Amniotic stem cell (primary cell): ENCODE measurements at places on chromosomes 13 and 19.

GRCh38 chr13:28583651-28584091 is 75.3 kb upstream of the POMP start:
- DNase-seq, result no peak

DNA sequence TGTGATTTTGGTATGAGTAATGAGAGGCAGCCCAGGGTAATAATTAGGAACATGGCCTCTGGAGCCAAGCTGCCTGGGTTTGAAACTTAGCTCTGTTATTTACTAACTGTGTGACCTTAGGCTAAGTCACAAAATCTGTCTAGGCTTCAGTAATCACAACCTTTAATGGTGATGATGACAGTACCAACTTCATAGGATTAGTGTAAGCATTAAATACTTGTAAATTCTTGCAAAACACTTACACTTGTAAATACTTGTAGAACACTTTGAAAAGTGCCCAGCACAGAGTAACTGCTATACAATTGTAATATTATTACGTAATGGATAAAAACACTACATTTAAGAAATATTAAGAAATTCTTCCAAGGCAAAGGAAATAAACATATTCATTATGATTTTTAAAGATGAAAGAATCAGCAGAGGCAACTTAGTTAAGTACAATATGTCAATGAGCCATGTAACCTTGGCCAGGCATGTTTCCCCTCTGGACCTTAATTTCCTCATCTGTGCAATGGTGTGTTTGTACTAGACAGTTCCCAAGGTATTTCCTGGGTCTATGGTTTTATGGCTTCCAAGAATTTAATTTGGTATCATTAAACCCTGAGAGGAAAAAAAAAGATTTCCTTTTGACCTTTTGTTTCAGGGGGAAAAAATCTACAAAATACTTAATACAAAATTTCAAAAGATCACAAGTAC is 628.5 kb upstream of the KLHL1 start:
- no peak for DNase-seq

DNA sequence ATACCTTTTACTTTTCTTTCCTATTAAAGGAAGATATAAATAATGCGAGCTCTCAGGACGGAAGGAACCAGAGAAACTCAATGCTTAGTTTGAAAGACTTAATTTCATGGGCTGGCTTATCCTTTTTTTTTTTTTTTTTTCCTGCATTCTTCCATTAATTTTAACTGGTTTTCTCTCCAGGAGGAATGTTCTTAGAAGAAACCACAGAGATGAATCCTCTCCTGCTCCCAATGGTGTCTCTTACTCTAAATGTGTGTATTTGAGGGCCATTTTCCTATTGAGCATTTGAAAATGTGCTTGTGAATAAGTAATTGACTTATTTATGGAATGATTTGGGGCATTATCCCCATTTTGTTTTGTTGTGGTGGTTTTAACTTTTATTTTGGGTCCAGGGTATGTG is 494.9 kb downstream of the FOXO1 start:
- no peak for DNase-seq

DNA sequence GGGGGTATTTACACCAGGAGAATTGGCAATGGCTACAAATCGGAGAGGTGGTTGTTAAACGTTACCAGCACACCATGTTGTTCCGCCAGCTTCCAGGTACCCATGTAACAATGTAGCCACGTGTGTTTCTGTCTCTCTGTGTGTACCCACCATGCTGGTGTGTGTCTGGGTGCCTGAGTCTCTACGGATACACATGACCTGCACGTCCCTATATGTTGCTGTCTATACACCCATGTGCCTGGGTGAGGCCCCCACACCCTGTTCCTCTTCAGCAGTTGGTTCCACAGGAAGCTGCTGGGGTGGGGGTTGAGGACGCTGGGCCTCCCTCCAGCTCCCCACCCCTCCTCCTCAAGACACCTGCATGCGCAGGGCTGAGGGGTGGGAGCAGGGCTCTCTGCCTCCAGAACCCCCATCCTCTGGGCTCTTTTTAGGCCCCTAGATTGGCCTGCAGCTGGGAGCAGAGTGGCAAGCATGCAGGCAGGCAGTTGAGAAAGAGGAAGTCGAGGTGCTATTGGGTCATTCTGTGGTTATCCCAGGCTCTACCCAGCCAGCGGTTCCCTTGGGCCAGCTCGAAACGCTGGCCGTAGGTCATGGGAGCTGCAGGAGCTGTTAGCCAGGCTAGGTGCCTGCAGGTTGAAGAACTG is at the start of gene ARHGEF18:
TSS of gene ARHGEF18 (plus strand) at position 351 of the 644 bp plus-strand sequence. CDS start 13,954 bp downstream, outside the sequence.
- no peak for DNase-seq

DNA sequence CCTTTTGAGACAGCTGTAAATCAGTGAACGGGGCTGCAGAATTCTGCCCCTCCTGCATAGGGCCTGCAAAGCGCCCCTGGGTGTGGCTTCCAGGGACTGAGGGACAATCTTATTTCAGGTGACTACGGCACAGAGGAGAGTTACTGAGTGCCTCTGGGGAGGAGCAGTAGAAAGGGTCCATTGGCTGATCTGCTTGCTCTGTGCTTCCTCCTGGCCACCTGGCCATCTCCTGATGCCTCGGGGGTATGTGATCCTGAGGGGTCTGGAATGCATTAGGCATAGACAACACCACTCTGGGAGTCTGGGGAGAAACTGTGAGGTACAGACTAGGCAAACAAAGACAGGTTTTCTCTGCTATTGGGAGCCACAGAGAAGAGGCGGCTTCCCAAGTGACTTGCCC is 2.8 kb downstream of the KCTD15 start:
- no peak for DNase-seq

DNA sequence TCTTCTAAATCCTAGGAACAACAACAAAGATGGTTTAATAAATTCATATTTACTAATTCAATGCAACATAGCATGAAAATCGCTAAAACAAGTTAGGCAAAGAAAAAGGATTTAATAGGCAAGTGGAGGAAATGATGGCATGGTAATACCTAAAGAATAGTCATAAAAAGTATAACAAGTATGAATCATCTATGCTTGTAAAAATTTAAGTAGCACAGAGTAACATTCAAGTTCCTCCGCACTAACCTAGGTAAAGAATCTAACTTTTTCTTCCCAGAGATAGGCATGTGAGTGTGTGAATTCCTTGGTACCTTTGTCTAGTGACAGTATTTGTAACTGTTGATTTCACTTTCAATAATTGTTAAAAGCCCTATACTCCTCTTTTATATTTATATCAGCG is 42.6 kb downstream of the RCBTB2 start:
- no peak for DNase-seq

- no peak for DNase-seq
Observed at GRCh38 chr19:18291590-18292461, 10.4 kb upstream of the JUND start.

- DNase-seq, result no peak
Observed at GRCh38 chr13:100767192-100767591, 92.6 kb upstream of the TMTC4 start.

- no peak for DNase-seq
Observed at GRCh38 chr19:19191768-19192077, 229 bp downstream of the BORCS8 start.
